ENCODE measurements at places on chromosomes 5 and 9.

- no peak for DNase-seq
These were observed 555.1 kb downstream of the EBF1 start for GRCh38 chr5:158544388-158545339.

DNA sequence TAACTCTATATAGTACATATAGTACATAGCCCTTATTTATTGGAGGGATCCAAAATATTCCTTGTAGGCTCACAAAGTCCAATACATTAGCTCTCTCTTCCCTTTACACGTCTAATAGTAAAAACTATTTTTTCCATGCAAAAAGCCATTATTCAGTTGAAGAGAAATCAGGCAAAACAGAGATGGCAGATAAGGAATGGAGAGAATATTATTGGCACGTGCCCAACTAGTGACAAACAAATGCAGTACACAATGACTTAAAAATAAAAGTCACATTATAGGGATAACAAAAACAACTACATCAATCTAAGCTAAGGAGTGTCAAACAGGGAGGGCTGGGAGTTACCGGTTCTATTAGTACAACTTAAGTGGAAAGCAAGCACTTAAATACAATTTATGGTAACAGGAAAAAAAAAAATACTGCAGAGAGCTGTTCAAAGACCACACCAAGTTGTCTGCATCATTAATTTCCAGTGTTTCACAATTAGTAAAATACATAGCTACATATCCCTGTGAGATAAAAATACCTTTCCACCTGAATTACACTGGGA is 4.1 kb upstream of the SCAI start:
- DNase-seq = no peak

GRCh38 chr5:145787996-145788395 is 47.1 kb downstream of the PRELID2 start:
- DNase-seq = no peak

DNA sequence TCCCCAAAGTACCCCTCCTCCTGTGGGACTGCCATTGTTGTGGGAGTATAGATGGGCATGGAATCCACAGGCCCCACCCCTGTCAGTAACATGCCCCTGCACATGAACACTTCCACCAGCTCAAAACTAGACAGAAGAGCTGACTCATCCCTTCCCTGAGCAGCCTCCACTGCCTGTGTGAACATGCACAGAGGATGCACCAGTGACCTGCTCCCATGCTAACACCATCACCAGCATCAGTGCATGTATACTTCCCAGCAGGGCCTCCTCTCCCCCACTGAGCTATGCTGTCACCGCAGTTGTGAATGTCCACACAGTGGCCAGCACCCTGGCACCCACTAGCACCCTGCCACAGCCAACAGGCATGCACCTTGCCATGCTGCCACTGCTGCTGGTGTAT is 939.8 kb downstream of the EFNA5 start:
- DNase-seq = no peak

- DNase-seq = no peak
These were observed 292.3 kb downstream of the SMARCA2 start for GRCh38 chr9:2307480-2307879.

DNA sequence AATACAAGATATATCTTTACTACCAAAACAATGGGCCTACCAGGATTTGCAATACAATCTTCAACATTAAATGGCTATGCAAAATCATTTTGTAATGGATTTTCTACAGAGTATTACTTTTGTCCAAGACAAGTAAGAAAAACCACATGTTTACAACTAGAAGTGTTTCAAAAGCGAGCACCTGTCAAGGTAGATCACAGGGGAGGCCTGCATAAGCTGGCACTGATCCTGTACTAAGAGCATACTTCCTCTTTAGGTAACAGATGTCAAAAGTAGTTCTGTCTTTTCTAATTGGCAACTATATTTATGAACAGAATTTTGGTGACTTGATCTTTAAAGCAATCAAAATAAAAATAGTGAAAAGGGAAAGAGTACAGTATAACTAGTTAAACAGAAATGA is 249.0 kb downstream of the MLLT3 start:
- DNase-seq = no peak

DNA sequence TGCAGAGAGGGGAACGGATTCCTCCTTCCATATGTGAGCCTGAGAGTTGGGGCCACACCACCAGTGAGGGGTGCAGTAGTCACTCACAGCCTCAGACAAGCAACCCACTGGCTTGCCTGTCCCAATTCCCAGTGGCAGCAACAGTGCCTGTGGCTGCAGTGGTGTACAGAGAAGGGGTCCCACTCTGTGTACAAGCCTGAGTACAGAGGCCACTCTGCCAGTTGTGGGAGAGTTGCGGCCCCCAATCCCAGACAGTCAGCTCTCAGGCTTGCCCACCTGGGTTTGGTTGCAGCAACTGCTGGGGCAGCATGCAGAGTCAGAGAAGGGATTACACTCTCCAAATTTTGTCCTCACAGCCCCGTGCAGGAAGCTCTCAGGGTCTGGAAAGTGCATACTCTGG is 133.2 kb upstream of the RFX3 start:
- no peak for DNase-seq

GRCh38 chr5:21910731-21911130 is 942.4 kb downstream of the CDH12 start:
- no peak for DNase-seq

DNA sequence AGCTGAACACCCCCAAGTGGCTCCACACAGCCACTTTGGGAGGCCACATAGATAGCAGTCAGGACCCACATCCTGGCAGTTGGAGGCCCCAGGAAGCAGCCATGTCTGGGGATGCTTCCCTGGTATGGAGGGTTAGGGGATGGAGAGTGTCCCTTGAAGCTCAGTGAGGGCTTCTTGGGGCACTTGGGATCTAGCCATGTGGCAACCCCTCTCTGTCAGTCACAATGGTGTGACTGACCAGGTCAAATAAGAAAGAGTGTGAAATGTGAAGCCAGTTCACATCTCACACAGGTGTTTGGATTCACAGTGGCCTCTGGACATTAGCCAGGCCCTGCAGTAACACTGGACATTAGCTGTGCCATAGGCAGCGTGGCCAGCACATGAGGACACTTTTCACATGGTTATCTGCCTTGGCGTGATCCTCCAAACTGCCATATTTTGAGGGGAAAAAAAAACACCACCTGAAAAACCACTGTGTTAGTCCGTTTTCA is 53.9 kb upstream of the IL17B start:
- no peak for DNase-seq

GRCh38 chr5:38670878-38671277 is 114.4 kb upstream of the LIFR start:
- DNase-seq = no peak

- DNase-seq = no peak
These were observed 109.3 kb downstream of the JAKMIP2 start for GRCh38 chr5:147673266-147673665.

- no peak for DNase-seq
These were observed 159.3 kb downstream of the DMAC1 start for GRCh38 chr9:7640231-7640630.

GRCh38 chr9:113274474-113275156 is 757 bp downstream of the CDC26 start:
- peak; percentile 5 for DNase-seq

- no peak for DNase-seq
These were observed 12.1 kb downstream of the FTMT start for GRCh38 chr5:121863753-121864285.

- no peak for DNase-seq
These were observed 240.2 kb downstream of the FBXL17 start for GRCh38 chr5:108141676-108142075.

GRCh38 chr9:90838098-90838497 is 36.5 kb downstream of the SYK start:
- no peak for DNase-seq

- no peak for DNase-seq
These were observed 165.7 kb downstream of the CEMIP2 start for GRCh38 chr9:71602652-71603051.

DNA sequence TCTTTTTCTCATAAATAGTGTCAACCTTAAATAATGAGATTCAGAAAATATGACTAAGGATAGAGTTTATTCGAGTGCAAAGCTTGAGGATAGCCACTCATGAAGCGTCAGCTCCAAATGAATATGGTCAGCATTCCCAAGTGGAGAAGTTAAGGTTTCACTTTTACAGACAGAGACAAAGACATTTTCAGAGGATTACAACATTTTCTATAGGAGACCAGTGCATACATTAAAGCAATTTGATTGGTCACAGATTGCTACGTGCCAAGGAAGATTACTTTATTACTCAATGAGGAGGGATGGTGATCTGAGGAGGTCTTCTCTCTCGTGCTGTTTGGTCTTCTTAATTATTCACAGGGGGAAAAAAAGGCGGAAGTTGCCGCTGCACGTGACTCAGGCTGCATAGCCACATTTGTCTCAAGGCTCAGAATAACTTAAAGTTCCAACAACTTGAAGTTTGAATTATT is 60.1 kb upstream of the SPATA31C2 start:
- no peak for DNase-seq

- DNase-seq = no peak
These were observed 421.3 kb downstream of the TLE1 start for GRCh38 chr9:81268048-81268447.

- peak; percentile 91 for DNase-seq
These were observed at the start of gene CD74 for GRCh38 chr5:150412319-150413175. Gene CD74, minus strand, starts transcription at chr5:150412910. Its CDS starts 161 bp downstream, at chr5:150412749.

DNA sequence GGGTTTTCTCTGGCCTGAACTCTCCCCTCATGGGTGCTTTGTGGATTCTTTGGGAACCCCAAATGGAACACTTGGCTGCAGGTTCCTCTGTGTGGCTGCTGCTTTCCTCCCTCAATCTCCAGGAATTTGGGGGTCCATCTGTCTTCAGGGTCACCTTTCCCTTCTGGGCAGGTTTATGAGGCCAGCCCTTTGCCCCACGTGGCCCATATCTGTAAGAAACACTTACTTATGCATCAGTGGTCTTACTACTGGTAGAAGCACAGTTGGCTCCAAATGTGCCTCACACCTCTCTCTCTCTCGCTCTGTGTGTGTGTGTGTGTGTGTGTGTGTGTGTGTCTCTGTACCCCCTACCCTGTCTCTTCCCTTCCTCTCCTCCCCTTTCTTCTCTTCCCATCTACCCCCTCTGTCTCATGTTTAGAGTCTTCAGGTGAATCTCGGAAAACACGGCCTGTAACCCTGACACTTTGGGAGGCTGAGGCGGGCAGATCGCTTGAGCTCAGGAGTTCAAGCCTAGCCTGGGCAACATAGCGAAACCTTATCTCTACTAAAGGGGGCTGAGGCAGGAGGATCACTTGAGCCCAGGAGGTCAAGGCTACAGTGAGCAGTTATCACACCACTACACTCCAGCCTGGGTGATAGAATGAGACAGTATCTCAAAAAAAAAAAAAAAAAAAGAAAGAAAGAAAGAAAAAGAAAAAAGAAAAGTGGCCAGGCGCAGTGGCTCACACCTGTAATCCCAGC is 26.8 kb downstream of the C5orf15 start:
- DNase-seq = no peak

GRCh38 chr5:111226556-111226955 is 2.4 kb downstream of the CAMK4 start:
- no peak for DNase-seq

GRCh38 chr9:103287361-103287760 is 292.2 kb downstream of the CYLC2 start:
- no peak for DNase-seq

DNA sequence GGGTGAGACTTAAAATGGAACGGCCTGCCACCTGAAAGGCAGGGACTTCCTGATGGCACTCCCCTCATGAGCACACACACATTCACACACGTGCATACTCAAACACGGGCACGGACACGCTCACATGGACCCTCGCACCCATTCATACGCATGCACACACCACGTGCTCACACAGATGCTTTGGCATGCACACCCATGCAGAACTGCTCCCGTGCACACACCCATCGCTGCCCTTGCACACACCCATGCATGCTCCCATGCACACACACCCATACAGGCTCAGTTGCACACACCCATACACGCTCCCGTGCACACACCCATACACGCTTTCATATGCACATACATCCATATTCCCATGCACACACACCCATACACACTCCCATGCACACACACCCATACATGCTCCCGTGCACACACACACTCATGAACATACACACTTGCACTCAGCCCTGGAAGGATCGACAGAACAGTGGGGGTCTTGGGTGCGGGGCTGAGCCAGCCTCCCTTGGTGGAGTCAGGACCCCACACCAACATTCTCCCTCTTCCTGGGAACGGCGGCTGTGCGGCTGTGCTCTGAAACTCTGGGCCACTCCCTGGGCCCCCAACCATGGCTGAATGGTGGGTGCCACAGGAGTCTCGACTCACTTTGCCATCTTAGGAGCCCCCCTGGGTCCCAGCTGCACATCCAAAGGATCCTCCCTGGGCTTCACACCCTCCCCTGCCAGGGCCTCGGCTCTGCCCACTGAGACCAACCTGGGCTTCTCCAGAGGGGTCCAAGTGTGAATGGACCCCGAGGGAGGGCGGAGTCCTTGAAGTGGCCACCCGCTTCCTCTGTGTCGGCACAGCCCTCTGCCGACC is 115.2 kb downstream of the RXRA start:
- DNase-seq = no peak
